ENCODE measurements at places on chromosomes 2 and 18.

GRCh38 chr2:212424082-212424481 is 114.5 kb downstream of the ERBB4 start:
- DNase-seq: peak; percentile 27

GRCh38 chr2:140338795-140339194 is 1558.6 kb upstream of the NXPH2 start:
- DNase-seq: no peak

GRCh38 chr2:162710287-162710890 is 128.2 kb downstream of the KCNH7 start:
- DNase-seq: peak; percentile 7

DNA sequence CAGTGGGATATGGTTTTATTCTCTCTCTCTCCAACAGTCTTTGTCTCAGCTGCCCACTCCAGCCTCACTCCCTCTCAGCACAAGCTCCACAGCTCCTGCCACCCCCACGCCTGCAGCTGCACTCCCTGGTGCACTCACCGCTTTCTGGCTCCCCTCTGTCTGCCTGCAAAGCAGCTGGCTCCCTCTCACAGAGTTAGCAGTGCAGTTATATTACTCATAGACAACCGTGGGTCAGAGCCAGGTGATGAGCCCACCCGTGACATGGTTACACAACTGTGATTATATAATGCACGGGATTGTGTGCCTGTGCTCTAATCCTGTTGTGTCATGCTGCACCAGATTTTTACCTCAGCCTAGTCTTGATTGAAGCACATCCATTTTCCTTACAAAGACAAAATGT is 276.9 kb upstream of the CHAC2 start:
- no peak for DNase-seq

DNA sequence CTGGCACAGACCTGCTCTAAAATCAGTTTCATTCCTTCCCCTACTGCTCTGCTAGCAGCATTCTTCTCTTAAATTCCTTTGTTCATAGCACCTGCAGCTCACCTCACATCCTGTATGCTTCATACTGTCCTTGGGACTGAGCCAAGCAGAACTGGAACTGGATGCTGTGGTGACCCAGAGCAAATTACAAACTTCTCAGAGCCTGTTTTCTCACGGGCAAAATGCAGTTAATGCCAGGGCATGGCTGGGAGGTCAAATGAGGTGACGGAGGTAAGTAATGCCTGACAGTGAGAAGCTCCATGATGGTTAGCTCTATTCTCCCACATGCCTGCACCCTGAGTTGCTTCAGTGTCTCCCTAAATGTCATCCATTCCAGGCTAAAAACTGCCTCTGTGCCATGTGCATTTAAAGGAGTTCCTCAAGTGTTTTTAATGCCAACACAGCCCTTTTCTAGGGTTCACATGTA is 29.7 kb downstream of the C2orf42 start:
- DNase-seq: peak; percentile 62

- DNase-seq: no peak
Observed at GRCh38 chr2:235191486-235191885, 239.7 kb downstream of the SH3BP4 start.

DNA sequence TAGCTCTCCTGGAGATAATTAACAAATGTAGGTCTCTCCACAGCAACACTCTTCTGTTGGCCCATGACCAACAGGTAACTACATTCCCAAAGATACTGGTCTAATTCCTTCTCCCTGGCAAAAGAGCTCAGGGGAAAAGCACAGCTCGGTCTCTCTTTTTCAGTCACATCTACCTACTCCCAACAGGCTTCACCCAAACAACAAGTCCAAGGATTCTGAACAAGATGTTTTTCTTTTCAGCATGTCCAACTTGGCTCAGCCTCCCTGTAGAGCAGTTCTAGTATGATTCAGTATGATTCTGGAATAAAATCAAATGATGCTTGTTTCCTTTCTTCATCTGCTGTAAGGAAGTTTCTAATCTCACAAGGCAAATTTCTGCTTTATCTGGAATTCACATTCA is 1704.8 kb upstream of the PIK3C3 start:
- no peak for DNase-seq

DNA sequence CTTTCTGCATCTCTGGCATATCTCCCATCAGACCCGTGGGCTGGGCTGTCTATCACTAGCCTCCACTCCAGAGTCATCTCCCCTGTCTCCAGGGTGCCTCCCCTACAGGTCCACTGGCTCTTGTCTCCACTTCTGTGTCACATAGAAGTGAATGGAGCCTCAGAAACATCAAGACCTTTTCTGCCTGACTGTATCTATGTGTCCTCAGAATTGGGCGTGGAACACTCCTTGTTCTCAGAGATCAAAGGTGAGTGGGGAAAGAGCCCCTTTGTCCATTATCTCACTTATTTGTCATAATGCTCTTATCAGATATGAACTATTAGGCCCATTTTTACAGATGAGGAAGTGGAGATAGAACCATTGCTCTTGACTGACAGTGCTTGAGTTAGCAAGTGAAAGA is 211.0 kb downstream of the CYRIA start:
- DNase-seq: no peak

DNA sequence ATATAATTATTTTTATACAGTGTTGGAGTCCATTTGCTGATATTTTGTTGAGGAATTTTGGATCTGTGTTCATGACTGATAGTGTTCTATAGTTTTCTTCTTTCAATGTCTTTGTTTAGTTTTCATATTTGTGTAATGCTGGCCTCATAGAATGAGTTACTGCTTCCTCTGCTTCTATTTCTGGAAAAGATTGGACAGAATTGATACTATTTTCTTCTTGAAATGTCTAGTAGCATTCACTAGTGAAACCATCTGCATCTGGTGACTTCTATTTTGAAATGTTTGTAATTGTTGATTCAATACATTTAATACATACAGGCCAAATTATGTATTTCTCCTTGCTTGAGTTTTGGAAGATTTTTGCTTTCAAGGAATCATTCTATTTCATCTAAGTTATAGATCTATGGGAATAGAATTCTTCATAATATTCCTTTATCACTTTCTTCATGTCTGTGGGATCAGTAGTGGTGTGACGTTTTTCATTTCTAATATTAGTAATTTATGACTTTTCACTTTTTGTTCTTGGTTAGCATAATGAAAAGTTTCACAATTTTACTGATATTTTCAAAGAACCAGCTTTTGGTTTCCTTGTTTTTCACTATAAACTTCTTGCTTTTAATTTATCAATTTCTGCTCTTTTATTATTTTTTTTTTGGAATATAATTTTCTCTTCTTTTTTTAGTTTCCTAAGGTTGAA is 509.9 kb upstream of the VRK2 start:
- DNase-seq: no peak
